ENCODE measurements at places on chromosomes 6 and 20.

DNA sequence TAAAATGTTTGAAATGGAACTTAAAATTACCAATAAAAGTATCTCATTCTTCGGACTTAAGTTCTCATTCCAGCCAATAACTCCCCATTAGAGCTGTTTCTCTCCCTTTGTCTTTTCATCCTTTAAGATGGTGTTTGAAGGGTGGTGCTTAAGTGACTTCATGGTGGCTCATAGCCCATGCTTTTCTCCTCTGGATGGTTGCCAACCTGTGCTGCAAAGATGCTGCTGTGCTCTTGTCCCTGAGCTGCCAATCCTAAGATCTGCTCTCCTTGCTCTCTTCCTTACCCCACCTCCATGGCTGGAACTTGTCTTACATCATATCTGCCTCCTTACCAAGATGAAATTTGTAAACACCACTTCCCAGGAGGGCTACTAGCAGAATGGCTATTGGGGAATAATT, 31.6 kb upstream of the PNRC1 start:
- DNase-seq, result no peak

DNA sequence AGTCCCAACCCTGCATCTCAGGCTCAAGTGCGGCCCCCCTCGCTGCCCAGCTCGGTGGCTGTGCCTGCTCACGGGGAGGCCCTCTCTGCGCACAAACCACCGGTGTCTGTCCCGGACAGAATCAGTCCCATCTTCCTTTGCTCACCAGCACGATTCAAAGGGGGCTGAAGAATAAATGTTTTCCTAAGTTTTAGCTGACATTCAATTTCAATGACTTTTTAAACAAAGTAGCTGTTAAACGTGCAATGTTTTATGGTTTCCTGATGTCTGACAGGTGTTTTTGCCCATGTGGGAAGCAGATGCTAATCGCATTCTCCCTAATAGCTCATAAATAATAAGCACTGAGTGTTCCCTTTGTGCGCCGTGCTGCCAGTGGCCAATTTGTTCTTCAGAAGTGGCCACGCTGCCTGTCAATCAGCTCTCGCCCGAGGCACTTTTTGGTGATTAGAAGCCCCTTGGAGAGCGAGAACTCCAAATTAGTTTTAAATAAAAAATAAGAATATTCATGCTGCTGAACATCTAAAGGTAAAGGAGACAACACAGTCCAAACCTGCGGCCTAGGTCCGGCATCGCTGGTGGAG, 26.3 kb downstream of the BHLHE23 start:
- no peak for DNase-seq

- DNase-seq, result no peak
Measured at GRCh38 chr20:14979453-14979986, 642.1 kb upstream of the FLRT3 start.

GRCh38 chr6:21166754-21167153, 426.8 kb upstream of the SOX4 start:
- no peak for DNase-seq

GRCh38 chr20:62635852-62636251, 6.5 kb upstream of the SLCO4A1 start:
- DNase-seq, result no peak

- no peak for DNase-seq
Measured at GRCh38 chr6:91678679-91679446, 1092.0 kb upstream of the MAP3K7 start.

DNA sequence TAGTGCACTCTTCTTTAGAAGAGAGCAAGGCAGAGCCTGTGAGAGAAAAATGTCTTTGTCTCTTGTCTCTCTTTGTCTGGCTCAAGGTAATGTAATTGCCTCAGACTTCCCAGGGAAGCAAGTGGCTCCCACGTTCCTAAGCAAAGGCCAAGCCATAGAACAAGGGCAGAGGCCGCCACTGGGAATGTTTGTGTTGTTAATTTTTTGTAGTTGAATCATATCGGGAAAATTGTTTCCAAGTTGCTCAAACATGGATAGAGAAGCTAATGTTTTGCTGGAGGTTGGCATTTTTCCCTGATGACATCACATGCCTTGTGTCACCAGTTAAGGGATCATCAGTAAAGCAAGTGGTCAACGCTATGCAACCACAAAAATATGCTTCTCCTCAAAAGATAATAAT, 211.5 kb upstream of the FOXA2 start:
- peak; percentile 94 for DNase-seq

GRCh38 chr6:151317103-151317994, 74.0 kb downstream of the ZBTB2 start:
- no peak for DNase-seq

- DNase-seq, result no peak
Measured at GRCh38 chr6:117268924-117269323, 3.6 kb downstream of the VGLL2 start.

DNA sequence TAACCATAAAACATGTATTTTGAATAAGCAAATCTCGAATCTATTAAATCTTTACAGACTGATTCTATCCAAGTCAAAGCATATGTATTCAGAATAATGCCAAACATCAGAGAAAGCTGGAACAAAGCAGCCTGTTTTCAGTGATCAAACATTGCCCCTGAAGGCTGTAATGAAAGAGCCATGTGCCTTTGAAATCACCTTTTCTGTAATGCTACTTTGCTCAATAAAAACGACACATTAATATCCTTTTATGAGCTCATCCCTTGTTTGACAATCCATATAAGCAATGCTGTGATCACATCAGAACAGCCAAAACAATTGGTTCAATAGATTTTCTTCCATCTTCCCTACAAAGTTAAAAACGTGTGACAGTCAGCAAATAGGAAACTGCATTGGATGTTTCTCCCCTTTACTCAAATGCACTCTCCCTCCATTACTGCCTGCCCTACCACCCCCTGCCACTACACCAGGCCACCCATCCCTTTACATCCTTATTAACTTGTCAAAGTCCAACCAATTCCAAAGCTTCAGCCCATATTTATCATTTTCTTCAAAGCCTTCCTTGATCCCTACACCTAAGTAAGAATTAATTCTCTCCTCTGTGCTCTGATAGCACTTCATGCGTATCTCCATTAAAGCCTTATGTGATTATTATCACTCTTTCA, 42.0 kb downstream of the THEMIS start:
- no peak for DNase-seq

DNA sequence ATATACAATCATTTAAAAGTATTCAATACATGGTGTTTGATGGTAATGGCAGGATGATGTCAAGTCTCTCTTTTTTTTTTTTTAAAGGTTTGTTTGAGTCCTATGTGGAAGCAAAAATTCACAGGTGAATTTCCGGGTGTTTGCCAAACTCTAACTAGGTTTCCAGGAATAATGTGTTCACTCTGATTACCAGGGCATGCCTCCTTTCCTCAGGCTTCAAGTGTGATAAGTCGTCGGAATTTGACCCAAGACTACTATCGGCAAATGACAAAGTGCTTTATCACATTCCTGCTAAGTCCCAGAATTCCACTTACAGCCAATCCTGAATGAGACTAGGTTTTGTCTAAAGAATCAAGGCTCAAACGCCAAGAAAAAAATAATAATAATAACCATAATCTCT, 7.3 kb downstream of the OARD1 start:
- no peak for DNase-seq

DNA sequence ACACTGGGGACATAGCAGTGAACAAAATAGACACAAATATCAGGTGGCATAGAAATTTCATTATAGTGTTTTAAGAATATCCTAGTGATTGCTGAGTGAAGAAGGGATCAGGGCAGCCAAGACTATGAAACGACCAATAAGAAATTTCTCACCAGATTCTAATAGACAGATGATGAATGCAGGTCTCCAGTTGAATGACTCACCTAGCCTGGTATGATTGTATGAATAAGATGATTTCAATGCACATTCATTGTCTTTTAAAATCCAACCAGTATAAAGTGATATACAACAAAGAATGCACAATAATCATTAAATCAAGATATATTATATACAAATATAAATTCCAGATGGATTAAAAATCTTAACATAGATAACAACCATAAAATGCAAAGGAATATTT, 124.5 kb upstream of the TENT5A start:
- no peak for DNase-seq

- DNase-seq, result peak; percentile 49
Measured at GRCh38 chr6:10951675-10952282, 64.9 kb downstream of the SYCP2L start.

GRCh38 chr6:13729891-13730290, 18.3 kb upstream of the RANBP9 start:
- no peak for DNase-seq

GRCh38 chr6:14240411-14241166, 123.0 kb downstream of the CD83 start:
- no peak for DNase-seq

- DNase-seq, result no peak
Measured at GRCh38 chr6:44169154-44169553, 10.5 kb downstream of the CAPN11 start.

GRCh38 chr20:42686057-42686456, 503.6 kb downstream of the PTPRT start:
- no peak for DNase-seq

GRCh38 chr6:2502998-2503674, 247.6 kb downstream of the MYLK4 start:
- no peak for DNase-seq

DNA sequence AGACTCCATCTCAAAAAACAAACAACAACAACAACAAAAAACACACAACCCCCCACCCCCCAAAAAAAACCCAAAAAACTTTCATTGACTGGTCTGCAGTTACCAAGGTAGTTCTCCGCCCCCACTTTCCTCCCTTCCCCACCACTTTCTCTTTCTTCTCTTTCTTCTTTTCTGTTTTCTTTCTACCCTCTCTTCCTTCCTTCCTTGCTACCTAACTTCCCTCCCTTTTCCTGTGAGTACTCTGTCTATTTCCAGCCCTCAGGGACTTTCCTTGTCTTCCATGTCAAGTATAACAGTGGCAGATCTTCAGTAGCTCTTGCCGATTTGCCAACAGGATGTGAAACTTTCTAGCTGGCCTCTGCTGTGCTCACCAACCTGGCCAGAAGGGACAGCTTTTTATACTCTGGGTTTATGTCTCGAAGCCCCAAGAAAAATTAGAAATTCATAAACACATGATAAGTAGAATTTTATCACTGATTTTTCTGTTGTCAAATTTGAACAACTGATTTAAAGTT, 399.5 kb downstream of the QKI start:
- DNase-seq, result no peak

- no peak for DNase-seq
Measured at GRCh38 chr6:138571585-138572166, 72.4 kb upstream of the NHSL1 start.

GRCh38 chr6:23154159-23154558, 584.8 kb downstream of the HDGFL1 start:
- DNase-seq, result no peak

- peak; percentile 12 for DNase-seq
Measured at GRCh38 chr20:7608250-7608649, 332.0 kb downstream of the HAO1 start.

DNA sequence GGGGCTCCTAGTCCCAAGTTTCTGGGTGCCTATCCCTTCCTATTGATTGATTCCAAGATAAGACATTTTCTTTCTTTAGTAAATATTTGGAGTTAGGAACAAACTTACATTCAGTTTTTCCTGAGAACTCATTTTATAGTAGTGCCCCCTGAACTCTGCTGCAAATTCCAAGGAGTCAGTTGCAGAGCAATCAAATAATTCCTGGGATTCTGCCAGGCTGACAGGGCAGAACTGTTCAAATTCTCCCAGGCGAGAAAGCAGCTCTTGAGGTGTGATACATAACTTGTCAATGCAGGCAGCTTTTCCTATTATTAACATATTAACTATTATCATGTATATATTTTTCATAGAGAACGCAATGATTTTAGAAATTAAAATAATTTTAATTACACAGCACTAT, 15.9 kb upstream of the ZBTB24 start:
- DNase-seq, result no peak

GRCh38 chr20:10673176-10673841, 490 bp downstream of the JAG1 start:
- peak; percentile 52 for DNase-seq

DNA sequence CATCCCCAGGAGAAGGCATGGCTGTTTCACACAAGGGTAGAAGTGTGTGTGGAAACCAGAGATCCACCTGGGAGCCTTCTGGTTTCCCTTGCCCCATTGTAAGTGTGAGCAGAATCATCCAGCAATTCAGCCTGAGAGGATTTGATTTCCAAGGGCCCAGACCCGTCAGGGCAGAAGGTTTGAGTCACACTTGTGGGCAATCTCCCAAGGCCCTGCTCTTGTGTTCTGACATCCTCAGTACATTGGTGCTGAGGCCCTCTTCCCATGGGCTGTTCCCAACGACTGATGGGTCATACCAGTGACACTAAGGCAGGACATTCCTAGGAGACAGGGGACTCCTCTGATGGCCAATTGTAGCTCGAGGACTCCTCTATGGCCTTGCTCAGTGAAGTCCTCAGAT, 58.2 kb upstream of the POLR1H start:
- no peak for DNase-seq

DNA sequence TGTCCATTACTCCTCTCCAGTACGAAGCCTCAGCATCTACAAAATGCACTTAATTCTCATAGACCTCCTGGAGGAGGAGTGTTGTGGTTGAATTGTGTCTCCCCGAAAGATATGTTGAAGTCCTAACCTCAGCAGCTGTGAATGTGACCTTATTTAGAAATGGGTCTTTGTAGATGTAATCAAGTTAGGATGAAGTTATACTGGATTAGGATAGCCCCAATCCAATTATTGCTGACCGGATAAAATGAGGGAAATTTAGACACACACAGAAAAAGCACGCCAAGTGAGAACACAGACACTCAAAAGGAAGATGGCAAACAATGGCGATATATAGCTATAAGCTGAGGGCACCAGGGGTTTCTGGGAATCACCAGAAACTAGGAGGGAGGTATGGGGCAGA, 64.2 kb upstream of the FAM184A start:
- no peak for DNase-seq

- DNase-seq, result no peak
Measured at GRCh38 chr6:40720375-40720748, 133.2 kb upstream of the LRFN2 start.

Data from lung microvascular endothelial cell (primary cell).